ENCODE measurements at places on chromosomes 16 and 17. TPM values are rescaled to one million over a fixed set of nuclear protein-coding genes. Genes with fewer than 3 reads are reported as not detected.

The CD300A gene
- polyA plus RNA-seq: 1.5 TPM

The KRT32 gene
- polyA plus RNA-seq: not detected

The PRSS27 gene
- 2.0 TPM for polyA plus RNA-seq

The SSTR5 gene
- polyA plus RNA-seq: 0.43 TPM

The SCNN1B gene
- 17.2 TPM for polyA plus RNA-seq

The MFAP4 gene
- 259 TPM for polyA plus RNA-seq

DNA sequence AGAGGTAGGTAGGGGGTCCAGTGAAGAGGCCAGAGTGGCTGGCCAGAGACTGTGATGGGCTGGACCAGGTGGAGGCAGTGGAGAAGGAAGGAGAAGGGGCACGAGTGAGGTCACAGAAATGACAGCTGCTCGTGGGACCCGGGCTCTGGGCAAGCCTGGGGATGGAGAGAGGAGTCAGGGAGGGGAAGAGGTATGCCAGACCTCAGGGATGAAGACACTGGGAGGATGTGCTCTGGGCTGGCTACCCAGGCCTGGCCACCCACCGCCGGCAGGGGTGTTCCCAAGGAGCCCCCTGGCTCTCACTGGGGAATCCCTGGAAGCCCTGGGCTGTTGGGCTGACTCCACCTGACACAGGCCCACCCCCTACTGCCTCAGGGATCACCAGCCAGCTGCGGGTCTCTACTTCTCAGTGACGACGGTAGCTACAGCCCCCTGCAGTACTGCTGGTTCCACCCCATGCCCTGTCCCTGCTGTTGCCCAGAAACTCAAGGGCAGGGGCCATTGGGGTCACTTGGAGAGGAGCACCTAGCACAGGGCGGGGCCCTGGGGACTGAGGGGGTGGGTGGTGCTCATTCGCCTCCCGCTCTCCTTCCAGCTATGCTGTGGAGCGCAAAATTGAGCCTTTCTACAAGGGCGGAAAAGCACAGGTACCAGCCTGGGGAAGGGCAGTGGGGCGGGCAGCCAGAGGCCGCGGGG lies 1.8 kb downstream of the TBL3 start:
- DNase-seq: no peak

DNA sequence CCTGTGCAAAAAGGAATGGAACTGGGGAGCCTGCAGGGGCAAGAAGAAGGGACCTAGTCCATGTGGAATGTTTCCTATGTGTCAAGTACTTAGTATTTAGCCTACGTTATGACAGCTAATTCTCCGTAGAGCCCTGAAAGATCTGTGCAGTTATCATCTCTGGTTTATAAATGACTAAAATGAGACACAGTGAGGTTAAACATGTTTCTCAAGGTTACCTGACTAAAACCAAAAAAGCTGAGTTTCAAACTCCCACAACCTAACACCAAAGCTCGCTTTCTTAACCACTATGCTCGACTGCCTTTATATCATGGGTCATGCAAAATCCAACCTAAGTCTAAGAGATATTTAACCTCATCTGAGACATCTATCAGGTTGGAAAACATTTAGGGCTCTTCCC lies 53.3 kb upstream of the CCL2 start:
- DNase-seq: no peak

GRCh38 chr16:60648290-60648689 lies 1387.9 kb downstream of the CDH8 start:
- no peak for DNase-seq

- no peak for DNase-seq
These were observed 485.4 kb downstream of the KCNJ2 start for GRCh38 chr17:70654706-70655105.

- peak; percentile 73 for DNase-seq
These were observed 9.9 kb downstream of the CYGB start for GRCh38 chr17:76527430-76528111.

DNA sequence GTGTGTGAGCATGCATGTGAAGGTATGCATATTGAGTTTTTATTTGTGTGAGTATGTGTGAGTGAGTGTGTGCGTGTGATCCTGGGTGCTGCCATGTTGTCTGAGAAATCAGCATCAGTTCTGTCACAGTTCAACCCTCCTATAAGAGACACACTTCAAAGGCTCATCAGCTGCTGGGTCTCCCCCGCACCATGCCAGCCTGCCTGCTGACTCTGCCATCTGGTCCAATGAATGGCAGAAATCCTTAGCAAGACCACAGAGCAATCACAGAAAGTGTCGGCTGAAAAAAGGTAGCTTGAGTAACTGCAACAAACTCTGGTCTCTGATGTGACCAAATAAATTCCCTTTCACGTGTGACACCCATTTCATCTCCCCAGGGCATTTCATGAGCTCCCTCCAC lies 381.8 kb upstream of the MAF start:
- peak; percentile 16 for DNase-seq

- DNase-seq: no peak
These were observed 116.7 kb upstream of the CES5A start for GRCh38 chr16:55991843-55992242.

GRCh38 chr17:74443516-74444296 lies 11.8 kb downstream of the GPRC5C start:
- no peak for DNase-seq

GRCh38 chr17:21212826-21213637 lies 929 bp downstream of the TMEM11 start:
- DNase-seq: no peak

DNA sequence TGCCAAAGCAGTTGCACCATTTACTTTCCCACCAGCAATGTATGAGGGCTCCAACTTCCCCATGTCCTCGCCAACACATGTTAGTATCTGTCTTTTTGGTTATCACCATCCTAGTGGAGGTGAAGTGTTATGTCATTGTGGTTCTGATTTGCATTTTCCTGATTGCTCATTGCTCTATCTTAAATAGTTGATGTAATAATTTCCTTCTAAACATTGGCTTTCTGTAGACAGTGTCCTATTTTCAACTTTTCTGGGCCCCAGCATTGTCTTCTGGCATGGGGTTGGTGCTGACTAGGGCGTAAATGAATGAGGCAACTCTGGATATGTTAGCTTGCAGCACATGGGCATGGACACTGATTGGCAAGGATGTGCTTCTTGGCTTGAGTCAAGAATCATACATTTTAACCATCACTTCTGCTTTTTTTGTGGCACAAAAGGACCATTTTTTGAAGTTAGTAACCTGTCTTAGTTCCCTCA lies 25.1 kb downstream of the PLCG2 start:
- no peak for DNase-seq

GRCh38 chr17:8754890-8755289 lies 3.5 kb downstream of the SPDYE4 start:
- DNase-seq: no peak

GRCh38 chr16:85983606-85984230 lies 84.8 kb downstream of the IRF8 start:
- DNase-seq: no peak

DNA sequence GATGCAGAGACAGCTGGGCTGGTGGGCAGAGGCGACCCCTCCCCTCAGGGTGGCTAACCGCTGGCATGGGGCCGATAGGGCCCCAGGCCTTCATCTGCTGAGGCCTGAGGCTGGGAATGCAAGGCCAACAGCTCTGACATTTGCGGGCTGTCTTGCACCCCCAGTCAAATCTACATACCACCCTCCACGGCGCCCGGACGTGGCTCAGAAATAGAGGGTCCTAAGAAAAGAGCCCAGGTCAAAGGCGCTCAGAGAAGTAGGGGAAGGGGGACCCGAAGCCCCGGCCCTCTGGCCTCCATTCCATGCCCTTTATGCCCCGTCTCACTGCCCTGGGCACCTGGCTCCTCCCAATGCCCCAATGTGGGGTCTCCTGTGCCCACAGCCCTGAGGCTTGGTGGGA lies 142.3 kb downstream of the C16orf78 start:
- no peak for DNase-seq

DNA sequence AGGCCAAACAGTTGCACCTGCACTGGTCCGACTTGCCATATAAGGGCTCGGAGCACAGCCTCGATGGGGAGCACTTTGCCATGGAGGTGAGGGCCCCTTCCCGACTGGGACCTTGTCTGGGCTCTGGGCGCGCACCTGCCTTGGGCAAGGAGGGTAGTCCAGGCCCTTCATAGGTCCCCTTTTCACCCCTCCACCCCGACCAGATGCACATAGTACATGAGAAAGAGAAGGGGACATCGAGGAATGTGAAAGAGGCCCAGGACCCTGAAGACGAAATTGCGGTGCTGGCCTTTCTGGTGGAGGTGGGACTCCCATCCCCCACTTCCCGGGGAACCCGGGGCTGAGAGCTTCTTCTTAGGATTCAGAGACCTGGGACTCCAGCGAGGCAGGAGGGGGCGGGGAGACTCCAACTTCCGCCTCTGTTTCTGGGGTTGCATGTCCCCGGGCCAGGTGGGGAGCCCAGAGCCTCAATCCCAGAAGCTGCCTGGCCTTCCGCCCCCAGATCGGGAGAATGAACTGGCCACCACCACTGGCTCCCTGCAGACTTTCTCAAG lies 7.8 kb downstream of the CA4 start:
- DNase-seq: no peak

DNA sequence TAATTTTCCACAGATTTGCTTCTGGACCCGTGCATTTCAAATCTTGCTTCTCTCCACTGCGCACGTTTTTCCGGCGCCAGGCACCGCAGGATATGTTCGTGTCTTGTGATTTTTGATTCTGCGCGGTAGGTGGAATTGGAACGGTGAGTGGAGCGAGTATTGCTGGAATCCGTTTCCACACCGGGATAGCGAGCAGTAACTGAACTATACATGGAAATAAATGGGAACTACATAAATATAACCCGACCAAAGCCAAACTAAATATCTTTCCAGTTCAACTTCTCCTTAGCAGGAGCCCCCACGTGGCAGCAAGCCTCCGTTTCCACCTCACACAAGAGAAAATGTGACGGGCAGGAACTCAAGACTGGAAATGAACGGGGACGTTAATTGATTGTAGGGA lies 154.0 kb downstream of the SEC14L1 start:
- no peak for DNase-seq
